Sigmoid colon (tissue), 7 donors: ENCODE measurements at places on chromosomes 4 and X.

DNA sequence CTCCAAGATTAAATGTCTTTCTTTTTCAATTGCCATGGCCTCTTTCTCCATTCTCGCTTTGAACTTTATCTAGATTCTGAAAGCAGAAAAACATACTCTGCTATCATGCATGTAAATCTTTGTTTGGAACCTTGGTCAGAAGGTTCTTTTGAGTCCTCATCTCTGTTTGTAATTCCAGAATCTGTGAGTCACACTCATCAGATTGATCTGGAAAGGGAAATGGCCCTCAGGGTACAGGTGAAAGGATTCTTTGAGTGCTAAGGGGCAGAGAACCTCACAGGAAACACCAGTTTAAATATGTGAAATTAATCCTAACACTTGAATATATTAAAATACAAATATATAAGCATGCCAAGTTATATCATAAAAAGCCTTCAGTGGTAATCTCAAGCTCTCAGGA lies 211.0 kb upstream of the ADGRL3 start:
- DNase-seq, result no peak

DNA sequence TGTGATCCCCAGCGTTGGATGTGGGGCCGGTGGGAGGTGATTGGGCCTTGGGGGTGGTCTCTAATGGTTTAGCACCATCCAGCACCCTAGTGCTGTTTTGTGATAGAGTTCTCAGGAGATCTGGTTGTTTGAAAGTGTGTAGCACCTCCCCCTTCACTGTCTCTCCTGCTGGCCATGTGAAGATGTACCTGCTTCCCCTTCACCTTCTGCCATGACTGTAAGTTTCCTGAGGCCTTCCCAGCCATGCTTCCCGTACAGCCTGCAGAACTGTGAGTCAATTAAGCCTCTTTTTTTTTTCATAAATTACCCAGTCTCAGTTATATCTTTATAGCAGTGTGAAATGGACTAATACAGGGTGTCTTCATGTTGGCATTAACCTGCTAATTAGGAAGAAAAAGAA lies 19.3 kb upstream of the TBC1D14 start:
- peak; percentile 32 for DNase-seq

GRCh38 chrX:39507617-39508299 lies 590.0 kb downstream of the BCOR start:
- no peak for DNase-seq

DNA sequence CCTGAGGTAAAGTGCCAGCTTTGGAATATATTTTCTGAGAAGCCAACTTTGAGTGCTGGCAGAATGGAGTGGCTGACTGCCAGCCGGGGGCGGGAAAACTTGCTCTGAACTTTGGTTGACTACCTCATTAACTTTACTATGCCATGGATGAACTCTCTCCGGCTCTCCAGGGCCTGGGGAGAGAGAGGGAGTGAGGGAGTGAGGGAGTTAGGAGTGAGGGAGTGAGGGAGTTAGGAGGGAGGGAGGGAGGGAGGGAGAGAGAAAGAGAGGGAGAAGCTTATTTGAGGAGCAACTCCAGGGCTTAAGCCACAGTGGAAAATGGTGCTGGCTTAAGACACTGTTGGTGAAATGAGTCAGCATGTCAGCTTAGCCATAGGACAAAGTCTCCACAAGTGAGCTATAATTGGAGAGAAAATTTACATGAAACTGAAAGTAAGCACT lies 280.9 kb upstream of the RPS6KA3 start:
- no peak for DNase-seq

GRCh38 chr4:8477095-8477635 lies 36.6 kb downstream of the TRMT44 start:
- DNase-seq, result no peak

DNA sequence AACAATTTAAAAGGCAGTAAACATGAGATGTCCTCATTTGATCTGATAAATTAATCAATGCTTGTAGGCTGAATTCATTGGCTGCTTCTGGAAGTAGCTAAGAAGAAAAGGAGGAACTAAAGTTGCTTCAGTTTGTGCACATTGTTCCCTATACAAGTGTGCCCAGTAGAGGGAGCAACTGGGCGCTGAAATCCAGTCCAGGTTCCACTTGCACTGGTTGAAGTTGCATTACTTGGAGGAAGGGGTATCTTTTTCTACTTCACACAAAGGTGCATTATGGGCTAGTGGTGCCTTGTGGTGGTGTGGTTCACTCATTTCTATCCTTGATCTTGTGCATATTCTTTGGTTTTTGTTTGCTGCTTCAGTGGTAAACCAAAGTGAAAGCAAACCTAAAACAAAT lies 67.9 kb upstream of the SOX3 start:
- DNase-seq, result no peak
